NCI-H460 (cell line): ENCODE measurements at places on chromosomes 12 and 14. TPM values are rescaled to one million over a fixed set of nuclear protein-coding genes. Genes with fewer than 3 reads are reported as not detected.

Gene MMAB
- total RNA-seq = 25.6 and 34.6 TPM in 2 replicates

Gene RNASE4
- 22.9 and 36.7 TPM in 2 replicates for total RNA-seq

Gene LRP1-AS
- not detected in 2 replicates for total RNA-seq

Gene C12orf56
- total RNA-seq = 0.40 TPM in 1 of 2 replicates, not detected in the other

Gene ANO4
- not detected in 2 replicates for total RNA-seq
